ENCODE measurements at places on chromosomes 5 and 9.

DNA sequence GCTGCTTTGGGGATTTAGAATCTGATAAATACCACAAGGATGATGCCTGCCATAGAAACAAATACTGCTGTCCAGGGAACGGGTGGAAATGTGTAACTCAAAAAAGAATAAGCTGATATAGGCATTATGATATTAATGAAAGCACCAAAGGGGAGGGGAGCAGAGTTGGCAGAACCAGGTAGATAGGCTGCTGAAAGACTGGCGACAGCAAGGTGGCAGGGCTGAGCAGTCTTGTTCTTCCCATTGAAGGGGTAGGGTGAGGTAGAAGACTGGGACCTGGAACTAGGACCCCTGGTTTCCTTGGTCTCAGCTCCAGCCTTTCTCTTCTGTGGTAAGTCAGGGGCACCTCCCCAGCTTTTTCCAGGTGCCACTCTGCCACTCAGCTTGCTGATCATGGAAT, 31.4 kb upstream of the TMOD1 start:
- no peak for DNase-seq

DNA sequence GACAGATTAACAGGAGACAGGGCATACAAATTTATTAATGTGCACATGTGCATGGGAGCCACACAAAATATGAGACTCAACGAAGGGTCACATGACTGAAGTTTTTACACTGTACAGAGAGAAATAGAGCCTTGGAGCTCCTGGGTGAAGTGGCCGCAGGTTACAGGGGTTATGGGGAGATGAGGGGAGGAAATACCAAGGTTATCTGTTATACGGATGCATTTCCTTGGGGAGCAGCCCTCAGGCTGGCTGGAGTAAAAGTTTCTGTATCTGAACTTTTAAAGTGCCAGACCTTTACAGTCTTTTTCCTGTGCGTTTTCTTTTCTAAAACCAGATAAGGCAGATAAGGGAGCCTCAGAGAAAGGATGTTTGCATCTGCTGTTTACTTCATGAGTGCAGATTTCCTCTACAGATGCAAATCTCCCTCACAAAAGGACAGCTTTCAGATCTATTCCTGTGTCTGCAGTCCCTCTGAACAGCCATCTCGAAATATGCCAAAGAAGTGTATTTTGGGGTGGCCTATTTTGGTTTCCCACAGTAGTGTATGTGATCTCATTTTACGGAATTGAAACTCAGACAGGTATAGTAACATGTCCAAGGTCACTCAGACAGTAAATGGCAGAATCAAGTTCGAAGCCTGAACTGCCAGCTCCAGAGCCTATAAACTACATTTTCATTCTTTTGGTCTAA, 139.3 kb upstream of the FBXL17 start:
- DNase-seq: no peak

GRCh38 chr9:90009447-90009846, 404.6 kb downstream of the GADD45G start:
- no peak for DNase-seq

- DNase-seq: no peak
Observed at GRCh38 chr5:139574641-139575312, 13.6 kb downstream of the UBE2D2 start.

GRCh38 chr5:128671943-128672342, 133.9 kb upstream of the FBN2 start:
- DNase-seq: no peak

DNA sequence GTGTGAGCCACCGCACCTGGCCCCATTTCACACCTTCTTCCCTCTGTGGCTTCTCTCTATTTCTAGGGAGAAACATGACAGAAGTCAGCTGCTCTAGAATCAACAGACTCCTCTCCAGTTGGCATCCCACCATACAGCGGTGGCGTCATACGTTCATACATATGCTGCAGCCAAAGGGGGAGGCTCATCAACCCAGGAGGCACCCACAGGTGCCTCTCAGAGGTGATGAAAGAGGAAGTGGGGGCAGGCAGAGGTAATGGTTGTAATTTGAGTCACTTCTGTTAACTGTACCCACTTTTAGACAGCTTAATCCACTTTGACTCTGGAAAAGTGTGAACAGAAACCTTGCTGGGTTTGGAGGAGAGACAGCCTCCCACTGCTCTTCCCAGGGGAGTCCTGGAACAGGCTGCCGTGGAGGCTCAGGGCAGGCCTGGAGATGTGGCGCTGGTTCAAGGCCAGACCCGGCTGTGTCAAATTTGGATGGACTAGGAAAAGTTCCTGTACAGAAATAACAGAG, 47.3 kb upstream of the SUB1 start:
- DNase-seq: no peak

GRCh38 chr9:96618209-96619123, 1.2 kb downstream of the CDC14B start:
- peak; percentile 33 for DNase-seq

DNA sequence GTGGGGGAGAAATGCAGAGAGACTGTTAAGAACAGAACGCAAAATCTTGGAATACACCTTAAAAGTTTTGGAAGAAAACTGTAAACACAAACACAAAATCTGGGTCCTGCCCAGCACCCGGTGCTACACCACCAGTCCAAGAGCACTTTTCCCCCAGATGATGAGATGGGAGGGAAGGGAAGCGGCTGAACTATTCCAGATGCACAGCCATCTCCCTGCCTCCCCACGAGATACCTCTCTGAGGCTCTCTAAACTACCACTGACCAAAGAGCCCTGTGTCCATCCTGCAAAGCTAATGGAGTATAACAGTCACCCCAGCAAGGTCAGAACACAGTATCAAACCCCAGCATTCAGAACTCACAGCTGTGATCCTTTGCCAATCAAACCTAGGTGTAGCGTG, 8.0 kb downstream of the SPARC start:
- DNase-seq: no peak

- DNase-seq: no peak
Observed at GRCh38 chr5:60259730-60260129, 366.2 kb upstream of the PDE4D start.

DNA sequence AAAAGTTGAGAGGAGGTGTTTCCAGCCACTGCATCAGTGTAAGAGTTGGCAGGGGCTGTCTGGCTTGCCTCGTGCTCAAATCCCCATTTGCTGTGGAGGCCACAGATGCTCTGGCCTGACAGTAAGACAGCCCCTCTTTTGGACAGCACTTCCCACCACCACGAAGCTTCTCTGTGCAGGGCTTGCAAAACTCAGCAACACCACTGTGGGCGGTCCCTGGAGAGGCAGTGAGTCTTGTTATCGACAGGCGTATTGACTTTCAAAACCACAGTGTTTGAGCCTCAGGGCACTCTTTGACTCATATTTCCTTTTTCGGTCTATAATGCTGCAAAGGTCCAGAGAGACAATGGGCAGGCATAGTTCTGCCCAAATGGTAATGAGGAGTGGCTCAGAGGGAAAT, 539.5 kb downstream of the EBF1 start:
- peak; percentile 7 for DNase-seq

- no peak for DNase-seq
Observed at GRCh38 chr9:131001990-131002389, 7.0 kb upstream of the LAMC3 start.

- no peak for DNase-seq
Observed at GRCh38 chr5:163444526-163444925, 7.1 kb downstream of the CCNG1 start.

GRCh38 chr5:83184534-83184933, 107.2 kb downstream of the XRCC4 start:
- DNase-seq: no peak

DNA sequence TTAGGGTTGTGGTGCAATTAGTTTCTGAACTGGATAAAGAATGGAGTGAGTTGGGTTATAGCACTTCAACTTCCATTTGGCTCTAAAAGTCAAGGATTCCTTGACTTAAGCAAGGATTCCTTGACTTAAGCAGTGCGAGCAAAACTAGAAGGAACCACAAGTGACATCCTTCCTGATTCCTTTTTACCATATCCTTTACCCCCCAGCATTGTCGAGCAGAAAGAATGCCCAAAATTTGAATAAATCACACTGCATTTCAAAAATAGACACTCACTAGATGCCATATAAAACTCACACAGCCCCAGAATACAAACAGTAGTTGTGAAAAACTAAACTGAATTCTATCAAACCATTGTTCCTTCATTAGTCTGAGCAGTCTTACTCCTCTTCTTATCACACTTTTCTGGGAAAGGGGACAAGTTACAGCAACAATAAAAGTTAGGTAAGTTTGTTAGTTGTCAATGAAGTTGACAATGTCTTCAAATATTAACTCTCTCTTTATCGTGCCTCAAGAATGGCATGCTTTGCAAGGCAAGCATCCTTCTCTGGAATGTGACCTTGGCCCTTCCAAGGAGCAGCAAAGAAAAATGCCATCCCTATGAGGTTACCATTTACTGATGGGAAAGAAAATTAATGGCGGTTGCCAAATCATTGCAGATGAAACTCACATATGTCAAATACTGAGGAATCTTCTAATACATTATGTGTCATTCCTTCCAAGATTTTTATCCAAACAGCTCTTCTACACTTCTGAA, 273.3 kb upstream of the ANKRD55 start:
- DNase-seq: no peak

DNA sequence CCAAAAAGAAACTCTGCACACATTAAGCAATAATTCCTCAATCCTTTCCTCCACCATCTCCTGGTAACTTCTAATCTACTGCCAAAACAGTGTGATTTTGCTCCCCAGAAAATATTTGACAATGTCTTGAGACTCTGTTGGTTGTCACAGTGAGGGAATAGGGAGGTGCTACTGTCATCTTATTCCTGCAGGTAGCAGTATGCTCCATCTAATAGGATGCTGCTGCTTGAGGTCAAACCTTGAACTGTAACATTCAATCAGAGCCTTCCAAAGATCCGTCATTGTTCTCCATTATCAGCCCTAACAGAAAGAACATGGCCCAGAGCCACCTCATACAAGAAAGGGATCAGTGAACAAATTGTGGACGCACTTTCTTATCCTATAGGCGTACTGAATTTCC, 514.7 kb upstream of the GRIN3A start:
- DNase-seq: no peak

- DNase-seq: no peak
Observed at GRCh38 chr5:36270876-36271575, 29.3 kb upstream of the NADK2 start.

GRCh38 chr9:92607088-92607487, 62.8 kb downstream of the IPPK start:
- DNase-seq: no peak

GRCh38 chr5:12934722-12935121, 1009.8 kb downstream of the DNAH5 start:
- DNase-seq: no peak

DNA sequence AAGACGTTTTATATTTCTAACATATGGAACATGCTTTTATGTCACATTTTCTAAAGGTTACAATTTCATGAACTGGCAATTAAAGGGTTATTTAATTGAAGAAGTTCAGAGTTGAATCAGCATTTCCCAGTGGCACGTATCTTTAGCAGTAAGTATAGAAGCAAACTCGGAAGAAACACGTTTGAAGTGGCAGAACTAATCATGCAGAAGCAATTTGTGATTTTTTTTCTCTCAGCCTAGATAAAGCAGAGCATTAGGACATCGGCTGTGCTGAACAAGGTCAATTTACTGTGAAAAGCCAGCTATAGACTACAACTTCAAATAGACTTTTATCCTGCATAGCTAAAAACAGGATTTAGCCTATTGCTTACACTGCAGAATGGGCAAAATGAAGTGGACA, 104.7 kb downstream of the ISL1 start:
- no peak for DNase-seq

DNA sequence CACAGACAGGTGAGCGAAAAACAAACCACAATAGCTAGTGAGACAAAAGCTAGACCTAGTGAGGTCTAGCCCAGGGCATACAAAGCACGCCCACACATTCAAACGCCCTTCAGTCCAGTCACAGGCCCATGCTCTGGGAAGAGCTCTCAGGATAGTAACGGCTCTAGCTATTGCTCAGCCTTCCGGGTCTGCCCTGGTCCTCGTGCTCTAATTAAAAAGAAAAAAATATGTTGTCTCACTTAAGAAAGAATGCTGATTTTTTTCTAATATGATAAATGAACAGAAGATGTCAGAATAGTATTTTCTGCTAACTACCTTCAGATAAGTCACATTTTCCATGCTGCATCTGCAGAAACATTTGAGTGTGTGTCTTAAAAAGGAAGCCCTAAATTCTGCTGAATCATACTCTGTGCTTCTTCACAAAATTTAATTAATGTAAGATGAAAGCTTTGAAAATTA, 94.5 kb downstream of the PLPP1 start:
- DNase-seq: no peak

DNA sequence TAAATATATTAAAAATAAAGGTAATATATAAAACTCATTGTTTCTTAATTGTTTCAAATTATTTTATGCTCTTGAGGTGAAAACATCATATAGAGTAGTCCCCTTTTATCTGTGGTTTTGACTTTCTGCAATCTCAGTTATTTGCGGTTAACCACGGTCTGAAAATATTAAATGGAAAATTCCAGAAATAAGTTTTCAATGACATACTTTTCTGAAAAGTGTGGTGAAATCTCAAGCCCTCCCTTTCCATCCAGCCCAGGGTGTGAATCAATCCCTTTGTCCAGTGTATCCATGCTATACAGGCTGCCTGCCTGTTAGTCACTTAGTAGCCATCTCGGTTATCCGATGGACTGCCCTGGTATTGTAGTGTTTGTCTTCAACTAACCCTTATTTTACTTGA, 546.7 kb upstream of the DMAC1 start:
- no peak for DNase-seq

- no peak for DNase-seq
Observed at GRCh38 chr5:161676103-161676502, 9.4 kb upstream of the GABRA6 start.

DNA sequence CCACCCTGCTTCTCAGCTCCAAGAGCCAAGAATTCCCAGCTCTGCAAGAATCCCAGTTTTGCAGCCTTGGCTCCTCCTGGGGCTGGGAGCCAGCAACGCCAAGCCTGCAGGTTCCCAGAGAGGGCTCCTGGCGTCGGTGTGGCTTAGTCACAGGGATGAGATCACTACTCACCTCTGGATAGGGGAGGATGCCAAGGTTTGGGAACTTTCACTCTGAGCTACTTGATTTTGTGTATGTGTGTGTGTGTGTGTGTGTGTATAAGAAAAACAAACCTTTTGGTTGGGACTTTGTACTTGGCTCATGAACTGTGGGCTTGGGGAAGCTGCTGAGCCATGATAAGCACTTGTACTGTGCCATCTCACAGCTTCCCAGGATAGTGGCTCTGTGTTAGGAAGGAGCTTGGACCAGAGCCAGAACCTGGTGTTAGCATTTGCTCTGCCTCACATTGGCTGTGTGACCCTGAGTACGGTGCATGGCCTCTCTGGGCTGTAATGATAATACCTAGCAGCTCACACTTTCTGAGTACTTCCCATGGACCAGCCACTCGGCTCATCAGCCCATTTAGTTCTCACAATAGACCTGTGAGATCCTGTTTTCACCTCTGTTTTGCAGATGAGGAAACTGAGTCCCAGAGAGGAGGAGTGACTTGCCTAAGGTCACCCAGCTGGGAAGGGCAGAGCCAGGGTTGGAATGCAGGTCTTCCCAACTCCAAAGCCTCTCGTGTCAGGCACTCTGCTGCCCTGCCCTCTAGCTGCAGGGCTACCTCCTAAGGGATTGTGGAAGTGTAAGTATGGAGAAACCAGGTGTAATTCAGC, 41.4 kb upstream of the DAB2IP start:
- no peak for DNase-seq

GRCh38 chr9:4293293-4293941, 6.5 kb downstream of the GLIS3 start:
- DNase-seq: peak; percentile 34
